ENCODE measurements at places on chromosomes 16 and 17.

GRCh38 chr16:57999971-58000705 is at the start of gene ZNF319:
ZNF319 (minus strand) TSS chr16:58000672; CDS start chr16:57998265, 2,407 bp downstream.
- no peak for DNase-seq

DNA sequence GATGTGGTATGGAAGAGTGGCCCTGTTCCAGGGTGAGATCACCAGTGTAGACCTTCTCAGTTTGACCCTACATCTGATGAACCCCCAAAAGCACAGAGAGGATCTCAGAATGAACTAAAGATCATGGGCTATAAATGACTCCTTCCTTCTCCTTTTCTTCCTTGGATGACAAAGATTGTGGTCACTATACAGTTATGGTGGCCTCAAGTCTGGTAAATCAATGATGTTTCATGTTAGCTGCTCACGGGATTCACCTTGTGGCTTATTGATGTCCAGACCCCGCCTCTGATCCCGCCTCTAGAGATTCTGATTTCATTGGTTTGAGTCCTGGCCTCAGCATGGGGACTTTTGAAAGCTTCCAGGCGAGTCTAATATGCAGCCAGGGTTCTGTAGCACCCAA is 112.2 kb downstream of the PITPNC1 start:
- no peak for DNase-seq

DNA sequence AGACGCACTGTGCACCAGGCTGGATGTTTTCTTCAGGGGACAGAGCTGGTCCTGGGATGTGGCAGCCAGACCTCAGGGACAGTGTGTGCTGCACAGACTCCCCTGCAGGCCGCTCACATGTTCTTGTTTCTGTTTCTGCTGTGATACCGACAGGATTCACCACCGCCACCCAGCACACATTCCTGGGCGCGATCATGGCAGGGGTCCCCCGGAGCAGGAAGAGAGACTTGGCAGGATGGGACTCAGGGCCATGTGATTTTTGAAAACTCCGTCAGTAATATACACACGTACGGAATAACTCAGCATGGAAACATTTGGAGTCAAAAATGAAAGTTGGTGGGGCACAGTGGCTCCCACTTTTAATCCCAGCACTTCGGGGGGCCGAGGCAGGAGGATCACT is 79.0 kb downstream of the HAPSTR1 start:
- DNase-seq = no peak

GRCh38 chr16:67805718-67806427 is 487 bp downstream of the RANBP10 start:
- peak; percentile 26 for DNase-seq

DNA sequence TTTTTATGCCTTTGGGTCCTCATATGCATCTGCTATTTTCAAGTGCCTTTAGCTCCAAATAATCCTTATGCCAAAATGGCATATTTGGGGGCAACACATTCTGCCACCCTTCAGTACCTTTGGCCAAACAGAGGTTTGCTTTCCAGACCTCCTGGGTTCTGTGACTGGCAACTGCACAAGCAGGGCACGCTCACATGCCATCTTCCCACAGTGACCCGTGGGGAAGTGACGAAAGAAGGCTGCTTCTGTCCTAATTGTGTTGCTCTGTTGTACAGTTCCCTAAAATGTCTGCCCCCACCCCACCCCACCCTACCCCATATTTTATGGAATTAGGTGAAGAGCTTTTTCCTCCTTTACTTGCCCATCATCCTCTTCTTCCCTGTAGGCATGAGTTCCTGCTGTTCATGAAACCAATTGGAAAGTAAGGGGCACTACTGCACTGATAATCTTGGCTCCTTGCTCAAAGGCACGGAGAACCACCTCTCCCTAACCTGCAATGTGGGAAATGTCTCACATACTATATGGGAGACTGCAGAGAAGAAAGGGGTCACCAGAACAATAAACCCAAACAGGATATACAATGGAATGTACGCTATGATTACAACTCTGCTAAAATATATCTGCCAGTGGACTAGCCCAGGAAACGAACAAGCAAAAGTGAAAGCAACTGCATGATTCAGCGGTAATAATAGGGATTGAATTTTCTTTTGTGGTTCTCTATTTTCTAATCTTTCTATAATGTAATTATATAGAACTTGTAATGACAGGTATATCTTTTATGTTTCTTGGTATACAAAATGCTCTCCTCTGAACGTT is 3.3 kb upstream of the SLFN12L start:
- DNase-seq = peak; percentile 69

GRCh38 chr17:83069931-83070742 is 9.3 kb upstream of the METRNL start:
- DNase-seq = no peak

GRCh38 chr16:10828851-10829366 is 10.3 kb upstream of the TVP23A start:
- DNase-seq = no peak

- DNase-seq = no peak
These were observed 432.9 kb upstream of the DYNLRB2 start for GRCh38 chr16:80107900-80108299.

DNA sequence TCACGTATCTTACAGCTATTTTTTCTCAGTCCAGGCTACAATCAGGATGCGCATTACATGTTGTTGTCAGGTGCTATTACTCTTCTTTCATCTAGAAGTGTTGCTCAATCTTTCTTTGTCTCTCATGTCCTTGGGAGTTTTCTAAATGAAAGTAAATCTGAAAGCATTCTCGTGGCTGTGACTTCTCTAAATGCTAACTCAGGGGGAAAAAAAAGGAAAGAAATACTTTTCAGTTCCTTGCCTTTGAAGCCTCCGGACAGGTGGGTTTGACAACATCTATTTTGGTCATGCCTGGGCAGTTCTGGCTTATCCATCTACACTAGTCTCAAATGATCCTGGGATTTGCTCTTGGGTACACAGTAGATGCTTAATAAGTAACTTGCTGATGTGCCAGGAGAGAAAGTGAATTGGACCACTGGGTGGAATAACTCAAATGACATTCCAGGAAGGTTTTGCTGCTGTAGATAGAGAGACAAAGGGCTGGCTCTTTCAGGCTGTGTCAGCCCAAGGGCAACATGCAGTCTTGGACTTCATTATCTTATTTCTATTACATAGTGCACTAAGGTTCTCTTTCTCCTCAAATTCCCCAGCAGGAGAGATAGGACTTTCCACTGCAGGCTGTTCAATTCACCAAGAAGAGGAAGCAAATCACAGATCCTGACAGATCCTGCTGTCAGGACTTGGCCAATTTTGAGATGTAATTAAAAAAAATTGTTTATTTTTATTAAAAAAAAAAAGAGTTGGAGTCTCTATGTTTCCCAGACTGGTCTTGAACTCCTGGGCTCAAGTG is 63.6 kb upstream of the NFAT5 start:
- DNase-seq = no peak

DNA sequence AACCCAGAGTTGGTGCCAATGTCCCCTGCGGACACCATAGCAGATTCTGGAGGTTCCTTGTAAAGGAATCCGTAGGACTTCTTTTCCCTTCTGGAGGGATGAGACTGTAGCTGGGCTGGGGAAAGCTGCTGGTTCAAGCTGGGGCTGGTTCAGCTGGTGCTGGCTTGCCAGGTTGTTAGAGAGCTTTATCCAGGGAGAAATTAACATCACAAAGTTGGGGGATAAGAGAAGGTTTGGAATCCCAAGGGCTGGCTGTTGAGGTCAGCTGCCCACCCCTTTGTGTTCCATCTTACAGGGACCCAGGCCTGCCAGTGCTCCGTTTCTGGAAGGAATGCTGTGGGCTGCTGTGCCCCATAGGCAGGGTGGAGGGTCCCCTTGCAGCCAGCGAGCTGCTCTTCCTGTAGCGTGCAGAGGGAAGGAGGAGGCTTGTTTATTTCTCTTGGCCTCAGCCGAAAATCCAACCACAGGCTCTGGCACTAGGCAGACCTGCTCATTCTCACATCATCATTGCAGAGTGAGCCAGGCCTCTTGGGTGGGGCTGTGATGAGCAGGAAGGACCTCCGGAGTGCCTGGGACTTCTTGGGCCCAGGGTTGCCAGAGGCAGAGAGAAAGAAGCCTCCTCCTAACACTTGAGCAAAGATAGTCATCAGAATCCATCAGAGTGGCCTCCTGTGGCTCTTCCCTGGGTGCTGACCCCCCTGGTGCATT is 251.1 kb downstream of the SEC14L1 start:
- peak; percentile 83 for DNase-seq

- DNase-seq = no peak
These were observed 99.4 kb downstream of the OR1D5 start for GRCh38 chr17:2964028-2964356.

Data from activated CD4-positive, alpha-beta memory T cell treated with anti-CD3 and anti-CD28 coated beads, Interleukin-2, amount 10 ng/mL, durations not matched to agents 7 days and 5 days (primary cell).